Gastroesophageal sphincter (tissue), 4 donors: ENCODE measurements at places on chromosomes 7 and 10. TPM values are rescaled to one million over a fixed set of nuclear protein-coding genes. Genes with fewer than 3 reads are reported as not detected.
A peak's percentile ranks its signal among the peaks of the same experiment; 100 is the strongest.

- no peak for ATAC-seq
These were observed 130.3 kb downstream of the PKD1L1 start for GRCh38 chr7:47817917-47818316.

DNA sequence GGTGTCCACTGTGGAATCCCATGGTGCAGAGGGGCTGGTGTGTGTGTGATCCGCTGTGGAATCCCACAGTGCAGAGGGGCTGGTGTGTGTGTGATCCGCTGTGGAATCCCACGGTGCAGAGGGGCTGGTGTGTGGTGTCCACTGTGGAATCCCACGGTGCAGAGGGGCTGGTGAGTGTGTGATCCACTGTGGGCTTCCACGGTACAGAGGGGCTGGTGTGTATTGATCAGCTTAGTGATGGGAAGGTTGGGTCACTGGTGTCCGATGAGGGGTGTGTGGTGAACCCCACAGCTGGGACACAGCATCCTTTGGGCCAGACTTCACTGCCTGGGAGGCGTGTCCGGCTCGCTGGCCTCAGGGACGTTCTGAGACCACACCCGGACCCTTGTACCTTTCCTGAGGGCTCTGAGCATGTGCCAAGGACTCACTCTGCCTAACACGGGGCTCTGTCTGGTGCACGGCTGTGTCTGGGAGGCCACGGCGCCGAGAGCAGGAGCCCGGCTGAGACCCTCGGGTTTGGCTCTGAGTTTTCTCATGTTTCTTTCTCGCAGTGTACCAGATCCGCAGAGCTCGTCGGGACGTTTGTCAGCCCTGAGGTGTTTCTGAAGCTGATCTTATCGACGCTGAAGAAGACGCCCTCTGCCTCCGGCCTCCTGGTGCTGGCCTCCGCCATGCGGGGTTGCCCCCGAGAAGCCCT lies 29.3 kb upstream of the PRKAR1B start:
- no peak for ATAC-seq

GRCh38 chr7:35545831-35546230 lies 149.1 kb downstream of the HERPUD2 start:
- no peak for ATAC-seq

DNA sequence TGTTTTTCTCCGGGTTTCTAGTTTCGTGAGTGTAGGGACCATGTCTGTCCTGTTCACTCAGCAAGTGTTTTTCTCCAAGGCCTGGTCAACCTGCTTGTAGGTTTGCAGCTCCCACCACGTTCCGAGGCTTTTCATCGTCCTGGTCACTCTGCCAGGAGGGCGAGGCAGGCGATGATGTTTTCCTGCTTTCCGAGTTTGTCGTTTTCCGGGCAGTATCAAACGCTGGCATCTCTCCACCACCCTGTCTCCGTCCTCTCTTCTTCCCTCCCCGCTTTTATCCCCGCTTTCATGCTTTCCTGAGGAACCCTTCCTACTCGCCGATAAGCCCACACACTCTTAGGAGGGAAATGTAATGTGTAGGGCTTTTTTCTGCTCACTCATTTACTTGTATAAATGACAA lies 11.2 kb downstream of the IQCE start:
- ATAC-seq, result no peak

- peak; percentile 10 for ATAC-seq
These were observed 517 bp downstream of the ITGB1 start for GRCh38 chr10:32957341-32958084.

- ATAC-seq, result no peak
These were observed 1.8 kb downstream of the BMI1 start for GRCh38 chr10:22322641-22323160.

- no peak for ATAC-seq
These were observed 3.9 kb upstream of the CSGALNACT2 start for GRCh38 chr10:43134126-43134905.

- no peak for ATAC-seq
These were observed 3.6 kb downstream of the LRRC17 start for GRCh38 chr7:102916426-102916825.

ADARB2 gene
- 1.3 TPM for total RNA-seq

OR2A1 gene
- 0.42 TPM for total RNA-seq

GRM3 gene
- not detected for total RNA-seq

ACBD7 gene
- total RNA-seq, result not detected

ELN gene
- total RNA-seq, result 703 TPM
